ENCODE measurements at places on chromosomes 5 and 9. TPM values are rescaled to one million over a fixed set of nuclear protein-coding genes. Genes with fewer than 3 reads are reported as not detected.

Gene MBLAC2
- total RNA-seq, result 2.2 TPM

Gene PPP1R26
- total RNA-seq, result 19.3 TPM

Gene BHMT2
- not detected for total RNA-seq

Gene C5orf58
- total RNA-seq, result not detected

Gene HDHD3
- 25.9 TPM for total RNA-seq

Gene SPATA31D1
- not detected for total RNA-seq

Gene RPL7A
- total RNA-seq, result 3,411 TPM

Gene PNPLA7
- 0.81 TPM for total RNA-seq

Gene ZNF454
- not detected for total RNA-seq

Gene TMEM174
- not detected for total RNA-seq

Gene PTPN3
- 16.0 TPM for total RNA-seq

Gene RETREG1
- 2.6 TPM for total RNA-seq

Gene PCDHB10
- total RNA-seq, result not detected

Gene ALDH1B1
- 52.1 TPM for total RNA-seq

Gene TAF1L
- total RNA-seq, result not detected

Gene FOXD4L4
- 0.07 TPM for total RNA-seq

Gene CCDC183
- total RNA-seq, result 0.15 TPM

Gene PHAX
- 56.6 TPM for total RNA-seq

Gene HDAC3
- total RNA-seq, result 47.2 TPM

Gene MAMDC2
- 0.23 TPM for total RNA-seq

Gene ASTN2
- total RNA-seq, result 4.4 TPM

Gene CLTB
- total RNA-seq, result 133 TPM

Gene PCDHB7
- not detected for total RNA-seq

Gene TMEM250
- total RNA-seq, result 44.1 TPM

Gene LCN10
- not detected for total RNA-seq

Gene CDH6
- total RNA-seq, result 0.22 TPM

Gene GADD45G
- 0.42 TPM for total RNA-seq

Gene FOCAD
- total RNA-seq, result 16.4 TPM

Gene C5
- 12.2 TPM for total RNA-seq

Gene ANKRD34B
- total RNA-seq, result not detected

Gene TAS2R1
- not detected for total RNA-seq

Gene CYFIP2
- total RNA-seq, result 20.2 TPM

Gene OTP
- total RNA-seq, result 0.13 TPM

Gene FBXO10
- total RNA-seq, result 7.3 TPM

Gene OMD
- total RNA-seq, result not detected

Gene PCDHA1
- 0.15 TPM for total RNA-seq

Gene CORO2A
- 1.2 TPM for total RNA-seq

Gene PCDHGA7
- total RNA-seq, result 0.90 TPM

Gene LRRC8A
- 97.6 TPM for total RNA-seq

Gene HRH2
- 0.77 TPM for total RNA-seq

Gene GABRP
- not detected for total RNA-seq

Gene RGS7BP
- total RNA-seq, result not detected

Gene CCDC180
- 0.94 TPM for total RNA-seq

Gene KIF4B
- not detected for total RNA-seq

Gene GRIN1
- 0.35 TPM for total RNA-seq

Gene PDE4D
- total RNA-seq, result 38.7 TPM

Gene CENPH
- 30.3 TPM for total RNA-seq

Gene PFN3
- not detected for total RNA-seq

Gene ZFP37
- total RNA-seq, result 2.5 TPM

Gene GPX3
- total RNA-seq, result 22.8 TPM

Gene SHISAL2B
- not detected for total RNA-seq

Gene RANBP3L
- total RNA-seq, result not detected

Gene COL15A1
- total RNA-seq, result 0.56 TPM

Gene IL31RA
- 1.8 TPM for total RNA-seq

Gene MEF2C
- not detected for total RNA-seq

Gene CAAP1
- total RNA-seq, result 20.2 TPM

Gene TIMD4
- total RNA-seq, result 0.98 TPM

Gene FABP6
- total RNA-seq, result 0.81 TPM

Gene IL4
- not detected for total RNA-seq

Gene LECT2
- not detected for total RNA-seq

Data from A549 treated with GW870086 at 1 μM for 4 hours (cell line).